ENCODE measurements at places on chromosomes 7 and 10.

GRCh38 chr7:151695951-151696541 is 176.4 kb upstream of the RHEB start:
- no peak for DNase-seq

GRCh38 chr10:44982114-44982460 is 3.5 kb upstream of the DEPP1 start:
- DNase-seq: no peak

GRCh38 chr10:110396284-110396651 is 91.5 kb upstream of the SMNDC1 start:
- DNase-seq: no peak

- DNase-seq: no peak
These were observed 7.3 kb downstream of the IL2RA start for GRCh38 chr10:6054884-6055283.

- DNase-seq: no peak
These were observed 106.0 kb downstream of the TCERG1L start for GRCh38 chr10:131205556-131205955.

DNA sequence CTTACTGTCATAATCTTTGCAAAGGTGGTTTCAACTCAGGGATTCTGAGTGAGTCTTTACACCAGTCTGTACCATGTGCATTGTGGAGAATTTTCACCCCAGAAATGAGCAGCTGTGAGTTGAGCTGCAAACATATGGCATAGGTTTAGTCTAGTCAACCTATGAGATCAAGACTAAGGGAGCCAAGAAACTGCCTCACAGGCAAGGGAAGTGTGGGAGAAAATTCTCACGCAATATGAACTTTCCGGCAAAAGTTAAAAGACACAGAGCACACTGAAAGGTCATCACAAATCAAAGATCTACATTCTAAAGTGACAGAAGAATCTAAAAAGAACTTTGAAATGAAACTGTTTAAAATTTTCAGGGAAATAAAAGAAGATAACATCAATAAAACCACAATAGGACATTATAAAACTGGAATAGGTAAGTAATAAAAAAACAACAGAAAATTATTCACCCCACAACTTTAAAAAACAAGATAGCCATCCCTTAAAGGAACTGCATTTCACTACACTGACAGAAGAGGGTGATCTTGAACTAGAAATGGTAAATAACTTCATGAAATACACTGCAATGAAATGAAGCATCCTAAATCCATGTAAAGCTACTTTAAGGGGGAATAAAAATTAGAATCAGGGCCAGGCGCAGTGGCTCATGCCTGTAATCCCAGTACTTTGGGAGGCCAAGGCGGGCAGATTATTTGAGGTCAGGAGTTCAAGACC is 63.5 kb downstream of the LGI1 start:
- no peak for DNase-seq

DNA sequence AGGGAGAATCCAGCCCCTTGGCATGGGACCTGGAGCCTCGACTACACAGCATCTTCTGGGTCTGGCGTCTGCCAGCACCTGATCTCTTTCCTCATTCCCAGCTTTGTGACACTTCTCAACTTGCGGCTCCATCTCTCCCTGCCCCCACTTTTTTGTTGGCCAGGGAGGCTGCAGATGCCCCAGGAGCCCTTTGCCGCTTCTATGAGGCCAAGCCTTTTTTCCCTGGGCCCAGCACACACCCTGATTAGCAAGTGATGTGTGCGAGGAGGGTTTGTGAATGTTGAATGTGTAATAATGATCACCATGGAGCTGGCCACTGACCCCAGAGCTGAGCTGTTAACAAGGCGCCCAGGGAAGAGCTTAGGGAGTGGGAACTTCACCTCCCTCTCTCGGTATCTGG is 4.4 kb downstream of the EVX1 start:
- no peak for DNase-seq

DNA sequence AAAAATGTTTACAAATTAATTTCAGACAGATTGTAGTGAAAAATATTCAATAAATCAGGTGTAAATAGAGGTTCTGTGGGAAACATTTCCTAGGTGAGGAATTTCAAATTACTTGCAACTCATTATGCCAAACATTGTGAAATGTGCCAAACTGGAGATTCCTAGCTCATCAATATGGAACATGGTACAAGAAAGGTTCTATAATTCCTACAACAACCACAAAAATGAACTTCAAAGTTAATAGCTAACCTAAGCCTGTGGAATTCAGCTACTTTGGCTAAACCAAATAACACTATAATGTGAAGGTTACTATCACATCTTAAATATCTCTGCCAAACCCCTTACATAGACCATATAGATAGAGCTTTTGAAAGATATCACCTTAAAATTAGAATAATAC is 223.3 kb upstream of the HGF start:
- DNase-seq: no peak

GRCh38 chr10:5545778-5546710 is 21.3 kb downstream of the CALML3 start:
- no peak for DNase-seq

GRCh38 chr10:27253576-27253975 is 13.0 kb upstream of the ACBD5 start:
- no peak for DNase-seq

DNA sequence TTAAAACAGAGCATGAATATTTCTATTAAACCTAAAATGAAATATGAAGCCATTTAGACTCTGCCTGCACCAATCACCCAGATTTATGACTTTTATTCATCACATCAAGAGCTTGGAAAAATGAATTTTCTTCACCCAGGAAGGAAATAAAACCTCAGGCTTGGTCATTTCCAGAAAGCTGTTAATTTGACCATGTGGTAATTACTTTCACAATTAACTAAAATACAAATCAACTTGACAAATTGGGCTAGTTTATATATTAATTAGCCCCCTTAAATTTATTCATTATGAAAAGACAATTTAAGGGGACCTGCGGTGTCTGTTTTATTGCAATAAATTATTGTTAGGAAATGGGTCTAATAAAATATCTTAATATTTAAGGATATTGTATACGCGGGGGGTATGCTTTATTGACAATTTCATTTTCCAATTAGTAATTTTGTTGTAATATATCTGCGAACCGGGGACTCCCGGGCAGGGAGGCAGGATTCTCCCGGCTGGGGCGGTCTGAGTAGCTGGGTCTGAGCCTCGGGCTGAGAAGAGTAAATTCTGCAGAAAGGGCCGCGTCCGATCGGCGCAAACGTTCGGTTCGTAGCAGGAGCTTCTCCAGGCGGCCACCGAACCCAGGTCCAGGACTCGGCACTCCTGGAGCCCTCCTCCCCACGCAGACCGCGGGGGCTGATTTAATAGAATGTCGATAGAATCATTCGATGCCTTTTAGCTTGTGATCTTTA is 9.4 kb upstream of the MNX1 start:
- DNase-seq: no peak

GRCh38 chr10:14378387-14378960 is 47.8 kb upstream of the FRMD4A start:
- no peak for DNase-seq

DNA sequence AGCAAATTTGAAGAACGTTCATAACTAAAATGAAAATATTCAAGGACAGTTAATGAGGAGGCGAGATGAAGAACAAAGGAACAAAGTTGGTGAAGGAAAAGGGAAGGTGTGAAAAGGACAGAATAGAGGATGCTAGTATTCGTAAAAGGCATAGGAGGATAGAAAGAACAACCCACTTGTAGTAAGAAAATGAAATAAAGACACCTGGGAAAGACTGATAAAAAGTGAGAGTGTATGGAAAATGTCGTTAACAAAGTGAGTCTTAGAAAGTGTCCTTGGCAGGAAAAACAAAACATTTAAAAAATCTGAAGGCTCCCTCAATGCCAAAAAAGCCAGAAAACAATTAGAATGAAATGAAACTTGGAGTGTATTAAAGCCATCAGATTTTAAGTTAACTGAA is 29.6 kb upstream of the ZC3HAV1 start:
- DNase-seq: no peak

DNA sequence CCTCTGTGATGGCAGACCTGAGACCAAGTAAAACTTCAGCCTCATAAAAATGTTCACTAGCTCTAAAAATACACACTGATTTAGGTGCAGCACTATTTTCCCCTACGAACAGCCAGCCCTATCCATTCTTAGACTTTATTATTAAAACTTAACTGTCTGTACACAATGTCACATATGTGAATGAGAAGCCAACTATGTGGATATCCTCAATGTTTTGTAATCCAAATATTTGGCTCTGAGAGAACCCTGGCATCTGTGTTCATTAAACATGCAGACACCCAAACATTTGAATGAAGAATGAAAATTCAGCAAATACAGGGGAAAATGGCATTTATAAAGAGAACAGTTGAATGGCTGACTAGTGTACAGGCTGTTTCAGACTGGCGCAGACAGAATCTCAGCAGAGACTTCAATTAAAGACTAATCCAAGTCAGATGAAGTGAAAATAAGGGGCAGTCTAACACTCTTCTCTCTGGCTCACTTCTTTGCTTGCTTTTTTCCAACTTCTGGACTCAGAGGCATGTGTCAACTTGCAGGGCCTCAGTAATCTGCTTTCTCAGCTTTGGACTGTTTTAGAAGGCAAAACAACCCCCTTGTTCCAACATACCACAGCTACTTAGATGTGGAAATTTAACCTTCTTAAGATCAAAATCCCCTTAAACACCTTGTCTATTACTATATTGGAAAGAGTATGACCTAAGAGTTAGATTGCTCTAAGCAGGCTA is 47.4 kb upstream of the FAM180A start:
- no peak for DNase-seq

- no peak for DNase-seq
These were observed 60.3 kb downstream of the PRR15 start for GRCh38 chr7:29623973-29624372.

DNA sequence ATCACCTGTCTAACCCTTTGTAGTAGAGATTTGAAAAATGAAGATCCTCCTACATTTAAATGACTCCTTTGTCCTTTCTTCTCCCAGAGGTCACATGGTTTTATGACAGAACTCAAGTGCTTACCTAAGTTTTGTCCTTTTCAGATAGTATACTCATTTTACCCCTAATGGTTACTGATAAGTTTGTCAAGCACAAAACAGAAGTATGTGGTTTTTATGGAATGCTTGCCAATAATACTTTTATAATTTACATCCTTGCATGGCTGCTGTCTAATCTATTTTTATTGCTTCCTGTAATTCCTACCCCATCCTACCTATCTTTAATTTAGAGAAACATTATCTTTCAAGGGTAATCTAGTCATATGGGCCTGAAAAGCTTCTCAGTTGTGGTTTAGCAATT is 37.5 kb downstream of the HELLS start:
- no peak for DNase-seq

DNA sequence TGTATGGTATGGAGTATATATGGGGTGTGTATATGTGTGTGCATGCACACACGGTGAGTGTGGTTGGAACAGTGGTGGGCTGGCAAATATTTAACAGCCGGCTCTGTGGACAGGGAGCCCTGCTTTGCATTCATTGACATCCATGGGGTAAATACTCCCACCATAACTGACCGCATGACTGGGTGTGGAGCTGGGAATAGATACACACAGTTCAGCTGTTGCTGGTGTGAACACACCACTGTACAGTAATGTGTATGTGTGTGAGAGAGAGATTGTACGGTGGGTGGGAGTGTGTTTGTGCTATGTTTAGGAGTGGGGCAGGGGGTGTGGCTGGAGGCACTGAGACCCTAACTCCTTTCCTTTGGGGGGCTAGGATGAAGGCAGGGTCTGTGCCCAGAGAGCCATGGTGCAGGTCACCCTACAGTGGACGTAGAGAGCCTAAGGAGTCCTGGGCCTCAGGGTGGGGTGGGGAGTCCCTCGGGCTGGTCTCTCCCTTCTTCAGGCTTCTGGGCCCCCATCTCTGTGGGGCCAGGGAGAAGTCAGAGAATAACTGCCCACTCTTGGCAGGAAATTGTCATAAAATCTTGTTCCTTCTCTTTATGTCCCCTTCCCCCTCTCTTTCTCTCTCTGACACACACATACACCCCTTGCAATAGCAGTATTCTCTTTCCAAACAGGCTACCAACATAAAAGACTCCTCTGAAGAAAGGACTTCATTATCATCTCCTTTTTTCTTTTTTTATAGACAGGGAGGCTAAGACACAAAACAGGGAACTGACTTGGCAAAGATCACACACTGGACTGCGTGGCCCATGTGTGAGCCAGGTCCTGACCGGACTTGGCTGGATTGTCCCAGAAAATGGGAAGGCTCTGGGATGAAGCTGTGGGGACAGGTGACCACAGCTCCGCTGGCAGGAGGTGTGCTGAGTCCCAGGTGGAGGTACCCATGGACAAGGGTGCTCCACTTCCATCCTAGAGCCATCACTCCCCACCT is 3.2 kb downstream of the SFRP5 start:
- no peak for DNase-seq

DNA sequence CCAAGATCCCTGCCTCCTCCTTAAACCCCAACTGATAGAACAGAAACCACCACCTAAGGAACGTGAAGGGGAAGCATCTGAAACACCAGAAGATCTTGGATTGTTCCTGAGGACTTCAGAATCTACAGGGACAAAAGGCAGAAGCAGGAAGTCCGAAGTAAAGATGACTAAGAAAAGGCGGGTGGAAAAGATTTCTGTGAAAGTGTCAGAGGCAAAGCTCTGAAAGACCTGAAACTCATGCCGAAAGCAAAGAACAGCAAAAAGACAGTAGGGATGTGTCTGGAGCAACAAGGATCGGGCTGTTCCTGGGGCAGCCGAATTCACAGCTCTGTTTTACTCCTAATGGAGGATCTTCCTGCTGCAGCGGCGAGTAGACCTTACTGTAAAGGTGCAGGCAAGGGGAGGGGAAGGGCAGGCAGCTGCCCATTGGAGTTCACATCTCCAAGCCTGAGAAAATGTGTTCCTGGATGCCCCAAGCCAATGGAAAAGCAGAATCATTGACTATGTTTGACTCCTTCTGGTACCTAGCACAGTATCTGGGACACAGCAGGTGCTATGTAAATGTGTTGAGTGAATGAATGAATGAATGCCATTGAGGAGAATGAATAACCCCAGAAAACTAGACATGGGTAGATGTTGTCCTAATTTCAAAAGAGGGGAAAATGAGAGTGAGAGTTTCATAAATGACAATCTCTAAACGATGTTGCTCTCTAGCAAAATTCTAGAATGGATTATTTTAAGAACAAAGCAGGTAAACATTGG is 40.4 kb downstream of the PDIA4 start:
- DNase-seq: no peak

- no peak for DNase-seq
These were observed 87.4 kb downstream of the CDH23 start for GRCh38 chr10:71483885-71484751.

- no peak for DNase-seq
These were observed 6.7 kb upstream of the GRIFIN start for GRCh38 chr7:2482725-2483451.
